ENCODE measurements at places on chromosomes 2 and 18. TPM values are rescaled to one million over a fixed set of nuclear protein-coding genes. Genes with fewer than 3 reads are reported as not detected.

DNA sequence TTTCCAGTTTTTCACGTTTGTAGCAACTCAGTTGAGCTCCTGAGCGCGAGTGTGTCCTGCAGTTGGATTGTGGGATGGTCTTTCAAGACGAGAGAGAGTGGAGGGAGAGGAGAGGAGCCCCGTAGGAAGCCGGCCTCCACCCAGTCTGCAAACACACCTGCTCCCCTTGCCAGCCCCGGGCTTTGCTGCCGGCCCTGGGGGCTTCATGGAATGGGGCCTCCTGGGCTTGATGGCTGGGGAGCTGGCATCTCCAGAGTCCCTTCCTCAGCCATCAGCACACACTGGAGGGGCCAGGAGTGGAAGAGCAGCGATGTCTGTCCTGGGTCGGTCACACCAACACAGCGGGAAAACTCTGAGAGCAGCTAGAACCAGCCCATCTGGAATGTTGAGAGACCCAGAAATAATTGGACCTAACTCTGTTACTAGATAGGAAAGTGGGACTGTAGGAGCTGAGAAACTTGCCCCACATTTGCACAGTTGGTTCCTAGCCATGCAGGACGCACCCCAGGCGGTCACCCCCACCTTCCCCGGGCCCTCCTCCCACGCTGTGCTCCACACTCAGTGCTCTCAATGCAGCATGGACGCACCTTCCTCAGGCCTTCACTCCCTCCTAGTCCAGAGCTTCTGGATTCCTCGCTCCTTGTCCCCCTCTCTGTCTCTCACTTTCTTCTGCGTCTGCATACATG is 69.6 kb downstream of the PTGR3 start:
- H3K27ac ChIP-seq: no peak overlapping the region
- H3K27me3 ChIP-seq: no peaks in the 10 kb centered on the region
- no peak for DNase-seq
- H3K4me3 ChIP-seq: no peak overlapping the region
- H3K36me3 ChIP-seq: no peaks in the 10 kb centered on the region

Gene HTR2B
- total RNA-seq: 0.49 TPM

GRCh38 chr18:23384778-23385736 is 68.0 kb upstream of the RIOK3 start:
- no peak overlapping the region for H3K27ac ChIP-seq
- no peak for DNase-seq
- no peaks in the 10 kb centered on the region for H3K36me3 ChIP-seq
- no peak overlapping the region for H3K4me3 ChIP-seq
- no peaks in the 10 kb centered on the region for H3K4me1 ChIP-seq
- H3K27me3 ChIP-seq: no peaks in the 10 kb centered on the region

Gene NXPH2
- not detected for total RNA-seq

GRCh38 chr18:13175754-13176210 is 42.8 kb upstream of the LDLRAD4 start:
- H3K27ac ChIP-seq: no peak overlapping the region
- no peaks in the 10 kb centered on the region for H3K4me1 ChIP-seq
- no peaks in the 10 kb centered on the region for H3K36me3 ChIP-seq
- H3K27me3 ChIP-seq: no peaks in the 10 kb centered on the region

GRCh38 chr2:197360744-197361156 is 50.2 kb upstream of the ANKRD44 start:
- H3K27ac ChIP-seq: no peak overlapping the region
- no peaks in the 10 kb centered on the region for H3K36me3 ChIP-seq
- H3K4me3 ChIP-seq: no peak overlapping the region
- DNase-seq: no peak

Gene TCF23
- total RNA-seq: 7.4 TPM

Gene RNF152
- total RNA-seq: 45.7 TPM

Gene BOLL
- not detected for total RNA-seq

Gene CRYBA2
- total RNA-seq: not detected

GRCh38 chr2:186599186-186599778 is 9.4 kb downstream of the ITGAV start:
- H3K4me3 ChIP-seq: no peak overlapping the region
- no peak for DNase-seq
- no peaks in the 10 kb centered on the region for H3K27me3 ChIP-seq

Gene GPR75
- 5.4 TPM for total RNA-seq

- H3K27ac ChIP-seq: peak overlapping the region; percentile 90
- no peak for DNase-seq
- no peaks in the 10 kb centered on the region for H3K27me3 ChIP-seq
- peak overlapping the region; percentile 95 for H3K4me3 ChIP-seq
- H3K36me3 ChIP-seq: no peaks in the 10 kb centered on the region
Observed at GRCh38 chr2:189441709-189442074, 418 bp downstream of the WDR75 start.

DNA sequence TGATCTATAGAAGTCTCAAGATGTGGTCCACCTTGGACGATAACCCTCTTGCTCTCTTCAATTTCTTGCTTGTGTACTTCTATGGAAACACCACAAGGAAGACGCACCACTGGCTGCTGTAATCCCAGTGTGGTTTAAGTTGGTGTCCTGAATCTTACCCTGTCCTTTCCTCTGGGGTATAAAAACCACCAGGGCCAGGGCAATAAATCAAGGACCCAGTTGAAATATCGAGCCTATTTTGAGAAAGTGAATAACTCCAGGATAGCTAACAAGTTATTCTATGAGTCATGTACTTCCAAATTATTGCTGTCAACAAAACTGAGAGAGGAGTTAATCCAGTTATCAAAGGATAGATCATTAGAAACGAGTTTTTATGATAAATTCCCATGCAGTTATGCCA is 137.0 kb downstream of the RND3 start:
- H3K27me3 ChIP-seq: no peaks in the 10 kb centered on the region
- no peaks in the 10 kb centered on the region for H3K4me1 ChIP-seq
- DNase-seq: no peak
- H3K4me3 ChIP-seq: no peak overlapping the region
- no peak overlapping the region for H3K27ac ChIP-seq

- H3K27ac ChIP-seq: peak overlapping the region; percentile 51
- H3K27me3 ChIP-seq: no peaks in the 10 kb centered on the region
- H3K4me3 ChIP-seq: no peak overlapping the region
- no peak for DNase-seq
Observed at GRCh38 chr2:217864963-217865772, 137.6 kb downstream of the TNS1 start.

Gene RGPD8
- 26.3 TPM for total RNA-seq

Gene HOXD4
- total RNA-seq: 4.9 TPM

Gene CERKL
- total RNA-seq: not detected

GRCh38 chr18:24176727-24177416 is 38.0 kb downstream of the CABYR start:
- H3K27ac ChIP-seq: no peak overlapping the region
- peaks cover 22% of the 10 kb centered on the region for H3K36me3 ChIP-seq
- no peaks in the 10 kb centered on the region for H3K27me3 ChIP-seq
- H3K4me1 ChIP-seq: no peaks in the 10 kb centered on the region
- DNase-seq: no peak
- no peak overlapping the region for H3K4me3 ChIP-seq

Gene CCDC121
- total RNA-seq: 2.5 TPM

- H3K4me1 ChIP-seq: peaks cover 14% of the 10 kb centered on the region
- no peak for DNase-seq
- H3K27ac ChIP-seq: no peak overlapping the region
Observed at GRCh38 chr2:133377021-133377481, 191.2 kb downstream of the NCKAP5 start.

- no peaks in the 10 kb centered on the region for H3K36me3 ChIP-seq
- H3K4me3 ChIP-seq: no peak overlapping the region
- H3K27me3 ChIP-seq: no peaks in the 10 kb centered on the region
- H3K4me1 ChIP-seq: no peaks in the 10 kb centered on the region
- no peak for DNase-seq
Observed at GRCh38 chr18:36205166-36205565, 17.9 kb downstream of the MOCOS start.

Gene NGEF
- 4.9 TPM for total RNA-seq

DNA sequence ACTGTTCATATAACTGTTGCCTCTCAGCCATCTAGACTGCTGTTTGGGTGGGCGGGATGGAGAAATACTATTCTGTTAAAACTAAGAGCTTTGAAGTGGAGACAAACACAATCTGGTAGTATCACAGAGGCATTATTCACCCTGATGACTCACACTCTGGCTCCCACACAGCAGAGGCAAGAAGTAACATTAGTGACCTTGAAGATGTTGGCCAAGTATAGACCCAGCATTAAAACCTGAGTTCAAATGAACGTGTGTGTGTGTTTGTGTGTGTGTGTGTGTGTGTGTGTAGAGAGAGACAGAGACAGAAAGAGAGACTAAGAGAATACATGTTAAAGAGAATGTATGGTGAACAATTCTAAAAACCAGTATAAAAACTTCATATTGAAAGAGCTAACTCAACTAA is 22.5 kb upstream of the ACVR1 start:
- no peaks in the 10 kb centered on the region for H3K27me3 ChIP-seq
- no peak overlapping the region for H3K27ac ChIP-seq
- H3K4me3 ChIP-seq: no peak overlapping the region

Gene TUBB8B
- 1.7 TPM for total RNA-seq

Gene SRD5A2
- total RNA-seq: 2.9 TPM

- H3K27ac ChIP-seq: no peak overlapping the region
- H3K27me3 ChIP-seq: no peaks in the 10 kb centered on the region
- no peaks in the 10 kb centered on the region for H3K4me1 ChIP-seq
- no peak for DNase-seq
Observed at GRCh38 chr2:40432921-40433483, 18.9 kb downstream of the SLC8A1 start.

DNA sequence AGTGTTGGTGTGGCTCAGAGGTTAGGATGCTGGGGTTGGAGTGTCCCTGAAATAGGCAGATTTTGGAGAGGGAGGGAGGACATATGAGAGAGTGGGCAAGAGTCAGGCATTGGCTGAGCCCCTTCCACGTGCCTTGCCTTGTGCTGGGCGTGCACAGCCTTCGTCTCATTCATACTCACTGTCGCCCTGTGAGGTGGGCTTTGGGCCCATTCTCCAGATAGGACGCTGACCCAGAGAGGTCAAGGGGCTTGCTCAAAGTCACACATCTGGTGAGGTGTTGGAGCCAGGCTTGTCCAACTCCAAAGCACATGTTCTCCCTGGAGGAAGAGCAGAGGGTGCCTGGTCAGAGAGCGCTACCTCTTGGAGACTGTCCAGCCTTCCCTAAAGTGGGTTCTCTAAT is 166.8 kb downstream of the DYSF start:
- no peaks in the 10 kb centered on the region for H3K27me3 ChIP-seq
- H3K36me3 ChIP-seq: no peaks in the 10 kb centered on the region
- H3K27ac ChIP-seq: no peak overlapping the region

GRCh38 chr2:182456784-182457183 is 29.9 kb upstream of the PDE1A start:
- no peaks in the 10 kb centered on the region for H3K4me1 ChIP-seq
- no peak overlapping the region for H3K4me3 ChIP-seq
- no peak for DNase-seq
- H3K27ac ChIP-seq: no peak overlapping the region
- H3K36me3 ChIP-seq: no peaks in the 10 kb centered on the region

GRCh38 chr18:49177071-49177470 is 226.3 kb upstream of the SMAD7 start:
- H3K4me1 ChIP-seq: no peaks in the 10 kb centered on the region
- no peak for DNase-seq
- H3K4me3 ChIP-seq: no peak overlapping the region
- no peaks in the 10 kb centered on the region for H3K27me3 ChIP-seq

DNA sequence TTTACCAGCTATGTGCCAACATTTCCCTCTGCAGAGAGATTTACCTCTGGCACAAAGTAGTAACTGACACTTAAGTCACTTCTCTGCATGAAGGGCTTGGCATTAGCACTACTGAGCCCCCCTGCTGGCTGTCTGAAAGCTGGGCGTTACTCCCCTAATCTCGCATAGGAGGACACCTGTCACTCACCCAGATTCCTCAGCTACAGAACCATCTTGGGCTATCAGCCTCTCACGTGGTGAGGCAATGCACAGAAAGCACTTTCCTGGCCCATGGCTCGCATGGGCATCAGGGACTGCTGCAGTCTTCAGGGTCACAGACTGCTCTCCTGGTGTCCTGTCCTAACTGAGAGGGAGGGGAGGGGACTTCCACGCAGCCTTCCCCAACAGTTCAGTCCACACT is 12.0 kb downstream of the SERPINE2 start:
- no peaks in the 10 kb centered on the region for H3K36me3 ChIP-seq
- no peak overlapping the region for H3K27ac ChIP-seq
- H3K27me3 ChIP-seq: no peaks in the 10 kb centered on the region
- H3K4me3 ChIP-seq: no peak overlapping the region

- peak overlapping the region; percentile 7 for H3K27ac ChIP-seq
- no peaks in the 10 kb centered on the region for H3K36me3 ChIP-seq
- DNase-seq: no peak
- no peak overlapping the region for H3K4me3 ChIP-seq
- H3K4me1 ChIP-seq: peaks cover 2% of the 10 kb centered on the region
- no peaks in the 10 kb centered on the region for H3K27me3 ChIP-seq
Observed at GRCh38 chr18:10299643-10300042, 154.8 kb upstream of the APCDD1 start.

DNA sequence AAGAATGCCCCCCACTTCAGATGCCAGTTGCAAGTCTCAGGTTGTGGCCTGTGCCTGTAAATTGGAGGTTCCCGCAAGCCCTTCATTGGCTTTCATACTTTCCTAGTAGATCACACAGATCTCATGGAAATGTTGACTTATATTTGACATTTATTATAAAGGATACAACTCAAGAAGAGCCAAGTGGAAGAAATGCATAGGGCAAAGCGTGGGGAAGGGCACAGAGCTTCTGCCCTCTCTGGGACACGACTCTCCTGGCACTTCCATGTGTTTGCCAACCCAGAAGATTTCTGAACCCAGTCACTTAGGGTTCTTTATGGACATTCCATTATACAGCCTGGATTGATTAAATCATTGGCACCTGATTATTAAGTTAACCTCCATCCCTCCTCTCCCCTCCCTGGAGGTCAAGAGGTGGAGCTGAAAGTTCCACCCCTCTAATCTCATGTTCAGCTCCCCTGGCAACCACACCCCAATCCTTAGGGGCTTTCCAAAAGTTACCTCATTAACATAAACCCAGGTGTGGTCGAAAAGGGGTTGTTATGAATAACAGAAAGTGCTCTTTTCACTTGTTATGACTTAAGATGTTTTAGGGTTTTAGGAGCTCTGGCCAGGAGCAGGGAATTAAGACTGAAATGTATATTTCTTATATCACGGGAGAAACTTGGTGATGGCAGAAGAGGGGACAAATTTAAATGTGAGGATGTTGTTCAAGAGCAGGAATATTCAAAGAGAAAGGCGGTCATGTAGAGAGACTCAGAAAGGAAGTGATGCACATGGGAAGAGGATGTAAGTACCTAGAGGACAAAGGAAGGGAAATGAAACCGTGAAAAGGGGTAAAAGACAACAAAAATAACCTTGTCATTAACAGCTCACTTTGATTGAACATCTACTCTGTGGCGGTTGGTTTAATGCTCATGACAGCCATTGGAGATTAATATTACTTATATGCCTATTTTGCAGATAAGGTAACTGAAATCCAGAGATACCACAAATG is 31.8 kb downstream of the SP100 start:
- H3K27ac ChIP-seq: no peak overlapping the region
- peaks cover 70% of the 10 kb centered on the region for H3K36me3 ChIP-seq
- H3K27me3 ChIP-seq: no peaks in the 10 kb centered on the region
- no peaks in the 10 kb centered on the region for H3K4me1 ChIP-seq

Gene GAD1
- not detected for total RNA-seq

- no peak for DNase-seq
- H3K36me3 ChIP-seq: no peaks in the 10 kb centered on the region
- H3K27me3 ChIP-seq: no peaks in the 10 kb centered on the region
- H3K4me3 ChIP-seq: no peak overlapping the region
- H3K27ac ChIP-seq: no peak overlapping the region
- no peaks in the 10 kb centered on the region for H3K4me1 ChIP-seq
Observed at GRCh38 chr2:151326554-151326953, 30.8 kb upstream of the TNFAIP6 start.

Measured in vagina (tissue), 2 donors.